ENCODE measurements at places on chromosomes 4 and X. TPM values are rescaled to one million over a fixed set of nuclear protein-coding genes. Genes with fewer than 3 reads are reported as not detected.
A peak's percentile ranks its signal among the peaks of the same experiment; 100 is the strongest.

DNA sequence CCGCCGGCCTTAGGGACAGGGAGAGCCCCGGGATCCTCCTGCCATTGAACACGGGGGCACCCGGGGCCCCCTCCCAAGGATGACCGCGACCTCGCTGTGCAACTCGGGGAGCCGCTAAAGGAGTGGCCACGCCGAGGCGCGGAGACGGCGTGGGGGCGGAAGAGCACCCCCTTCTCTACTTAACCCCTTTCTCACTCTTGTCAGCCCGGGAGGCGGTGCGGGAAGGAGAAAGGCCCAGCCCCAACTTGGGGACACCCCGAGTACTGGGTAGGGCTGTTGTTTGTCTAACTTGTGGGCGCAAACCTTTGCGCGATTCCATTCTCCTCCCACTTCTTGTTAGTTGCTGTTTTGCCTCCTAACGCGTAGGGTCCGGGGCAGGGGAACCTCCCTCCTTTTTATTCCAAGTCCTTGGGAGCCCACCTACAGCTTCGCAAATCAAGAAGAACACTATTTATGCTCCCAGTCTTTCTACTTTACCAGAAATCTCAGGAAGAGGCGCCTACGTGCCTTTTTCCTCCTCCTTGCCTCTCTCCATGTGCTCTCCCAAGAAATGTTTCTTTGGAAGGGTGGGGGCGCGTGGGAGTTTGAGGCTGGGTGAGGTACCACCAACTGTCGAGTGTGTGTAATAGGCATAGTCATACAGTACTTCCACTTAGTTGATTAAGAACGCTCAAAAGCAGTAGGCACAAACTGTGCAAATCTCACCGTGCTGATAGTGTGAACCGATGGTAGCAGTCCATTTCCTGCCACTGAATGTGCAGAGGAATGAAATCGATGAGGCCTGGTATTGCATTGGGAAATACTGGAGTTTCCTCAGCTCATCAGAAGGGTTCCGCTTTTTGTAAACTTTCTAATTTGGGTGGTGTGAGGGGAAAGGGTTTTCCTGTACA, 813 bp downstream of the DIAPH2 start:
- DNase-seq = peak; percentile 40
- no peaks in the 10 kb centered on the region for H3K27me3 ChIP-seq
- H3K4me3 ChIP-seq = peak overlapping the region; percentile 58

DNA sequence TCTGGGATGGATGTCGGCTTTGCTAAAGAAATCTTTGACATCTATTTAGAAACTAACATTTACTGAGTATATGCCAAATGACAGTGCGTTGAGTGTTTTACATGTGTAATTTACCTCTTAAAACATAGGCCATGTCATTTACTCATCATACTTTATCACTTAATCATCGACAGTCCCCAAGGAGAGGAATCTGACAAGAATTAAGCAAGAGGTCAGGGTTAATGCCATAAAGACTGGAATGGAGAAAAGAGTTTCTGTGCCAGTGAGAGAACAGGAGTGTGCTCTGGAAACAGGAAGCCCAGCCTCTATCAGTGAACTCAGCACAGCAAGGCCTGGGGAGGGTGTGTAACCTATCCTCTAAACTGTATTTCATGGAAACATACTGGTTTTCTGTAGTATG, 28.0 kb upstream of the AMOT start:
- no peaks in the 10 kb centered on the region for H3K36me3 ChIP-seq
- H3K4me1 ChIP-seq = no peaks in the 10 kb centered on the region
- H3K27me3 ChIP-seq = no peaks in the 10 kb centered on the region
- H3K27ac ChIP-seq = no peak overlapping the region
- H3K4me3 ChIP-seq = no peak overlapping the region

GRCh38 chr4:34878961-34879360, 1365.4 kb downstream of the ARAP2 start:
- H3K36me3 ChIP-seq = no peaks in the 10 kb centered on the region
- H3K27me3 ChIP-seq = no peaks in the 10 kb centered on the region
- no peak overlapping the region for H3K27ac ChIP-seq

DNA sequence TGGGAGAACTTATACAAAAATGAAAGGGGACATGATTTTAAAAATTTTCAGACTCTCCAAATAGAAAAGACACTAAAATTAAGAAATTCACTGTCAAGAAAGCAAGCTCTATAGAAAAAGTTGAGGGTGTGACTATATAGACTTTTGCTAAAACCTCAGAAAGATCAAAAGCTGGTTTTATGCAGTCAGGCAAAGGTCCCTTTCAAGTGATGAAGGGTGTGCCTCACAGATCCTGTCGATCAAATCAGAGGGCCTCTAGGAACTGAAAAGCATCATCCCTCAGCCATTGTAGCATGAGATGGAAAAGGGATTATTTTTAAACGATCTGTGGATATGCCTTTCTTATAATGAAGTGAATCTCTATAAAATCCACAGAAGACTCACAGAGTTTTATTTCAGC, 116.5 kb downstream of the FAM13A start:
- no peaks in the 10 kb centered on the region for H3K36me3 ChIP-seq
- H3K4me1 ChIP-seq = no peaks in the 10 kb centered on the region
- DNase-seq = no peak
- H3K4me3 ChIP-seq = no peak overlapping the region
- no peaks in the 10 kb centered on the region for H3K27me3 ChIP-seq

- no peaks in the 10 kb centered on the region for H3K36me3 ChIP-seq
- no peak overlapping the region for H3K4me3 ChIP-seq
- H3K27me3 ChIP-seq = no peaks in the 10 kb centered on the region
- H3K4me1 ChIP-seq = no peaks in the 10 kb centered on the region
- DNase-seq = no peak
- H3K27ac ChIP-seq = no peak overlapping the region
Measured at GRCh38 chr4:29009908-29010307, 1710.3 kb upstream of the PCDH7 start.

GRCh38 chr4:133960975-133961374, 240.6 kb downstream of the PABPC4L start:
- H3K27ac ChIP-seq = no peak overlapping the region
- H3K36me3 ChIP-seq = no peaks in the 10 kb centered on the region
- H3K27me3 ChIP-seq = no peaks in the 10 kb centered on the region
- H3K4me3 ChIP-seq = no peak overlapping the region
- no peak for DNase-seq

DNA sequence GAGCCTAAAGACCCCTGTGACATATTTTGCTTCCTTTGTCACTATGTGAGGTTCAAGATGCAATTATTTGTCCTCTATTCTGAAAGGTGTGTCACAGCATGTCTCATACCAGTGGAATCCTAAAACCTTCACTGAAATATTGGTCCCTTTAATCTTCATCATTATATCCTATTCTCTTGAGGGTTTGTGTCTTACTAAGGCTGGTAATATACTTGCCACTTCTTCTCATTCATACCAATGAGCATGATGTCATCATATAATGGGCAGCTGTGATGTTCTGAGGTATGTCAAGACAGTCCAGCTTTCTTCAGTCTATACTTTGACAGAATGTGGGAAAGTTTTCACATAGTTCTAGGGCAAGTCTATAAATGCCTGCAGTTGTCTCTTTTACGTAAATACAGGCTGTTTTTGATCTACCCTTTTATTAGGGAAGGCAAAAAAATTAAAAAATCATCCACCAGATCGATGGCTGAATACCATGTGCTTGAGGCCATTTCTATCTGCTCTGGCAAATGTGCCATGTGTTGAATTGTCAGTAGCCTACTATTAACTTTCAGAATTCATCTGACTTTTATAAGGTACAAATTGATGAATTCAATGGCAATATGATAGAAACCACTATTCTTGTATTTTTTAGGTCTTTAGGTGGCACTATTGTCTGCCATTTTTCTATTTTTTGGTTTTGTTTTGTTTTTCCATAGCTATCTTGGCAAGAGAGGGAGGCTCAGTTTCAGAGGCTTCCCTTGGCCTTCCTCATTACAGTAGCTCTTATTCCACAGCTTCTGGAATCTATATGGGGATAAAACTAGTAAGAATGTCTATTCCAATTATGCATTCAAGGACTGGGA, 209.0 kb downstream of the PPARGC1A start:
- H3K27ac ChIP-seq = no peak overlapping the region
- DNase-seq = no peak
- H3K4me1 ChIP-seq = no peaks in the 10 kb centered on the region
- H3K27me3 ChIP-seq = no peaks in the 10 kb centered on the region

GRCh38 chr4:176566769-176567168, 226.0 kb downstream of the VEGFC start:
- no peaks in the 10 kb centered on the region for H3K27me3 ChIP-seq
- no peaks in the 10 kb centered on the region for H3K4me1 ChIP-seq
- H3K4me3 ChIP-seq = no peak overlapping the region
- H3K27ac ChIP-seq = no peak overlapping the region
- H3K36me3 ChIP-seq = no peaks in the 10 kb centered on the region

DNA sequence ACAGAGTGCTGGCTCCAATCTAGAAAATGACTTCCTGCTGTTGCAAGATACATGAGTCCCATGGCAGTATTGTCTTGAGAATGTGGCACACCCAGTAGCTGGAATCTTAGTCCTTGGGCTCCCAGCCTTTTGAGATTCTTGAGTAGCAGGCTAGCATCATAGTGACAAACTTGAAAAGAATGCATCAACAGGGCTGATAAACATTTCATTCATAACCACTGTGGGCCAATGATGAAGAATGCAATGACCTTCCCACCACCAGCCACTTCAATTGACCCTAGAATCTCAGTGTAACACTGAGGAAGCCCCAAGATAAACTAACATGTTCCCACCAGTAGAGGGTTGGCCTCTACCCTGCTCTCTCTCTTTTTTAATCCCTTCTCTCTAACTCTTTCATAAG, 329.3 kb downstream of the GBA3 start:
- H3K4me1 ChIP-seq = no peaks in the 10 kb centered on the region
- no peak for DNase-seq
- no peaks in the 10 kb centered on the region for H3K36me3 ChIP-seq
- H3K27me3 ChIP-seq = no peaks in the 10 kb centered on the region
- no peak overlapping the region for H3K27ac ChIP-seq
- no peak overlapping the region for H3K4me3 ChIP-seq

GRCh38 chr4:180525523-180526077, 1717.6 kb upstream of the TENM3 start:
- DNase-seq = no peak
- H3K27me3 ChIP-seq = no peaks in the 10 kb centered on the region
- no peaks in the 10 kb centered on the region for H3K4me1 ChIP-seq
- H3K4me3 ChIP-seq = no peak overlapping the region

FHDC1 gene
- total RNA-seq = 0.88 TPM

- H3K27ac ChIP-seq = no peak overlapping the region
- no peaks in the 10 kb centered on the region for H3K27me3 ChIP-seq
- DNase-seq = no peak
- no peaks in the 10 kb centered on the region for H3K4me1 ChIP-seq
- no peak overlapping the region for H3K4me3 ChIP-seq
Measured at GRCh38 chr4:153522802-153523094, 56.6 kb downstream of the TMEM131L start.

DNA sequence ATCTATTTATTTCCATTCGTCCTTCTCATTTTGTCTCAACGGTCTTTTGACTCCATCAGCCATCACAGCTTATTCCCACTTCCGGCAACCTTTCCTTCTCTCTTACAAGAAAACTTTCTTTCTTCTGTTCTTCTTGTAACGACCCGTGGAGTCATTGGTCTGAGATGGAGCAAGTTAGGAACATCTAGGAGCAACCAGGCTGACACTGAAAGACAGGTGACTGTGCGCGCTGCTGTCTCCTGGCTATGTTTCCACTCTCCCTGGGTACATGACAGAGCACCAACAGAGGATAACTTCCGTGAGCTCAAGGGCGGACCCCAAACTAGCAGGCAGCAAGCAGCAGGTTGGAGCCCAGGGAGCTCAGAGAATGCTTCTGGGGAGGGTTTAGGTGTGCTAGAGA, 2.5 kb downstream of the FGF5 start:
- H3K4me1 ChIP-seq = no peaks in the 10 kb centered on the region
- H3K27ac ChIP-seq = no peak overlapping the region
- no peaks in the 10 kb centered on the region for H3K36me3 ChIP-seq
- DNase-seq = no peak
- H3K27me3 ChIP-seq = peaks cover 17% of the 10 kb centered on the region

DNA sequence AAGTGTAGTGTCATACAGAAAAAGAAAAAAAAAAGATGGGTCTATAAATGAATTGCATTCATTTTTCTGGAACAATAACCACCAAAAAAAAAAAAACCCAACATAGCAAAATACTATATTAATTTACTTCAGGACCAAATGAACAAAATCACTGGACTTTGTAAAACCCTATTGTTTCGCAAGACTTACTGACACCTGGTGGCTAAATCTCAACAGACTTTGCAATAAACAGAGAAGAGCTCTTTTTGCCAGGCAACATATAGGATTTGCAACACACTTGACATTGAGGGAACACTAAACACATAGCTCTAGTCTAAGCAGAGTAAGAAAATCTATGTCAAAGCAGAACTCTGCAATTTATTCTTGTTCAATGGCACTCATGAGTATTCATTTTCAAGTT, 990.2 kb downstream of the STPG2 start:
- H3K4me1 ChIP-seq = no peaks in the 10 kb centered on the region
- no peaks in the 10 kb centered on the region for H3K27me3 ChIP-seq
- no peak for DNase-seq

DNA sequence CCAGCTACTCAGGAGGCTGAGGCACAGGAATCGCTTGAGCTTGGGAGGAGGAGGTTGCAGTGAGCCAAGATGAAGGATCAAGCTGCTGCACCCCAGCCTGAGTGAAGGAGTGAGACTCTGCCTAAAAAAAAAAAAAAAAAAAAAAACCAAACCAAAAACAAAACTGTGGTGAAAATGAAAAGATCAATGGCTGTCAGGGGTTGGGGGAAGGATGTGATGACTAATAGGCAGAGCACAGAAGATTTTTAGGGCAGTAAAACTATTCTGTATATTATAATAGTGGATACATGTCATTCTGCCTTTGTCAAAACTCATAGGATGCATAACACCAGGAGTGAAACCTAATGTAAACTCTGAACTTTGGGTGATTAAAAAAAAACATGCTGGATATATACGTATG, 69.9 kb upstream of the ELOVL6 start:
- H3K27me3 ChIP-seq = no peaks in the 10 kb centered on the region
- H3K4me1 ChIP-seq = no peaks in the 10 kb centered on the region
- H3K36me3 ChIP-seq = no peaks in the 10 kb centered on the region

LRP2BP gene
- total RNA-seq = 1.2 TPM

XKRX gene
- 0.59 TPM for total RNA-seq
